Foreskin keratinocyte (primary cell): ENCODE measurements at places on chromosomes 3 and 15.

- DNase-seq: no peak
Measured at GRCh38 chr3:15121936-15122335, 23.0 kb upstream of the RBSN start.

- no peak for DNase-seq
Measured at GRCh38 chr3:130293247-130293646, 52.2 kb upstream of the COL6A5 start.

DNA sequence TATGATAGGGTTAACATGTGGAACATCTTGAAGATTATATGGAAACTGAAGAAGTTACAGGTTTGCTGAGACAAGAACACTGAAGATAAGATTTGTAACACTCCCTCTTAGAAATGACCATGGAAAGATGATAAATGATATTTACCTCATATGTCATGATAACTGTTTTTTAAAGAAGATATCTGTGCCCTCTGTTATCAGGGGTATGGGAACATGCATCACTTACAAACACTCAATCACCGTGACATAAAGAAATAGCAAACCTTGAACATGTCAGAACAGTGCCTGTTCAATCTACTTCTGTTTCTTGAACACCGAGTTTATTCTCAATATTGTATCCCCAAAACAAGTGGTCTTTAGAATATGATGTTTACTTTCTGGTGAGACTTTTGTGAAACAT is 149.4 kb downstream of the ROBO2 start:
- no peak for DNase-seq

GRCh38 chr3:45185461-45185860 is 39.3 kb upstream of the CDCP1 start:
- DNase-seq: no peak

DNA sequence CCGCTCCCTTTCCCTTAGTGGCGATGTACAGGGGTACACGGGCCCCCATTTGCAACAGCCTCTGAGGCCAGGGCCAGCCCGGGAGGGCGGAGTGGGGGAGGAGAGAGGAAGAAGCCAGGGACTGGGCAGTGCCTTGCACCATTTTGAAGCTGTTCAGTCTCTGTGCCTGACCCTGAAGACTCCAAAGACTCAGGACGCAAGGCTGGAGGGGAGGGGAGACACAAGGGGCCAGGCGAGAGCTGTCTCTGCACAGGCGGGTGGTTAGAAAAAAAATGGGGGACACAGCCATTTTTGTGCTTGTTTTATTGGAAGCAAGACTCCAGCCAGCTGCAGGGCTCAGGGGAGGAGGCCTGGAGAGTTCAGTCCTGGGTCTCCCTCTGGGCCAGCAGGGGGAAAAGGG is 1.6 kb downstream of the RPP25 start:
- DNase-seq: no peak

DNA sequence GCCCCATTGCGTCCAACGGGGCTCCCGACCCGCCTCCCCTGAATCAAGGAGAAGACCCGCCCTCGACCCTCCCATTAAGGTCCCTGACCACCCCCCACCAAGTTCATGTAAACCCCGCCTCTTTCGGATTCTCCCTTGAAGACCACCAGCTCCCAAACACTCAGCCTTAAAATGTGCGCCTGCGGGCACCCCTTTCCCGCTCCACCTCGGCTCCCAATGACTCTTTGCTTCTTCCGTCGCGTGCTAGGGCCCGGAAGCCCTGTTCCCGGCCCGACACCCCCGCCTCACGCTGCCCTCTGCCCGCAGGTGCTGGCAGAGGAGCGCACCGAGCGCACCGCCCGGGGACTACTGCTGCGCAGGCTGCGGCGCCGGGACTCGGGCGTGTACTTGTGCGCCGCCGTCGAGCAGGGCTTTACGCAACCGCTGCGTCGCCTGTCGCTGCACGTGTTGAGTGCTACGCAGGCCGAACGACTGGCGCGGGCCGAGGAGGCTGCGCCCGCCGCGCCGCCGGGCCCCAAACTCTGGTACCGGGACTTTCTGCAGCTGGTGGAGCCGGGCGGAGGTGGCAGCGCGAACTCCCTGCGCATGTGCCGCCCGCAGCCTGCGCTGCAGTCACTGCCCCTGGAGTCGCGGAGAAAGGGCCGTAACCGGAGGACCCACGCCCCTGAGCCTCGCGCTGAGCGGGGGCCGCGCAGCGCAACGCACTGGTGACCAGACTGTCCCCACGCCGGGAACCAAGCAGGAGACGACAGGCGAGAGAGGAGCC is 2.7 kb upstream of the LSMEM2 start:
- no peak for DNase-seq

DNA sequence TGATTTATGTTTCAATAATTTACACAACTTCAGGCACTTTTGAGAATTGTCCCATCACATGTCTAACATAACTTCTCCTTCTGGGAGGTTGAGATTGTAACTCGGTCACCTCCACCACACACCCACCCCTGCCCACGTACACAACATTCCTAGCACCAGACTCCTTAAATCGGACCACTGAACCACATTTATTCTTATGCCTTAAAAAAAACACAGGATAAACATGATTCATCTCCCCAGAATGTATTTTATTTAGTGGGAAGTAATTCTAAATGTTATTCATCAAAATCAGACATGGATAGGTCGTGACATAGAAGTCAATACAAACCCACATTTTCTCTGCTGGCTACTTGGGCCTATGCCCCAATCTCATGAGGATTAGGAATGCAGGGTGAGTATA is 3.0 kb downstream of the SNTN start:
- no peak for DNase-seq

DNA sequence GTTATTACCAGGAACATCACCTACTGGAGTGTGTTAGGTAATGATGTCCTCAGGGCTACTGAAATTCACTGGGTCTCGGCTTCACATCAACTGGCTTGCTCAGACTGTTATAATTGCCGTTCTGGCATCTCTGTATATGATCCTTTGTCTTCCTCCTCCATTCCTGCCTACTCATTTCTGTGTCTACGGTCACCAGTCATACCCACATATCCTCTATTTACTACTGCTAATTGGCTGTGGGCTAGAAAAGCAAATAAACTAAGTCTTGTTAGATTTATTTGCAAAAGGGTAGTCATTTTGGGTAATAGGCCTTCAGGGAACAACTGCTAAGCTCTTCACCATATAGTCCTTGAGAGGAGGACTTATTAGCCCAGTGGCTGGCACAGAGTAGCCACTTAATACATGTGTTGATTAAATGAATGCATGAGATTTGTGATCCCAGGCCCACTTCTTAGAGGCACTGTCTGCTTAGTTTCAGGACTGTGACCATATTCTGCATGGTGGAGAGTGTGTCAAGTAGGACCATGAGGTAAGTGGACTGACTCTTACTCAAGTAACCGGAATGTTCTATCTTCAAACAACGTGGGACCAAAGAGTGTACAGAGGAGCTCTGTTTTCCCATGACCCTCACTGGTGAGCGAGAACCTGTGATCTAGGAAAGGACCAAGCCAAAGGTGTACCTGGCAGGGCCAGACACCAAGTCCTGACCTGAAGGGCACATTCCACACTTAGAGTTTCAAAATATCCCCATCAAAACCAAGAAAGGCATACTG is 13.2 kb downstream of the ZDHHC3 start:
- no peak for DNase-seq

GRCh38 chr15:49331442-49331841 is 91.6 kb upstream of the FGF7 start:
- DNase-seq: no peak

GRCh38 chr3:100902572-100902971 is 90.6 kb downstream of the ABI3BP start:
- no peak for DNase-seq

- DNase-seq: no peak
Measured at GRCh38 chr3:18593231-18593630, 168.1 kb upstream of the SATB1 start.

GRCh38 chr3:151660885-151661284 is 72.8 kb upstream of the AADACL2 start:
- DNase-seq: no peak

DNA sequence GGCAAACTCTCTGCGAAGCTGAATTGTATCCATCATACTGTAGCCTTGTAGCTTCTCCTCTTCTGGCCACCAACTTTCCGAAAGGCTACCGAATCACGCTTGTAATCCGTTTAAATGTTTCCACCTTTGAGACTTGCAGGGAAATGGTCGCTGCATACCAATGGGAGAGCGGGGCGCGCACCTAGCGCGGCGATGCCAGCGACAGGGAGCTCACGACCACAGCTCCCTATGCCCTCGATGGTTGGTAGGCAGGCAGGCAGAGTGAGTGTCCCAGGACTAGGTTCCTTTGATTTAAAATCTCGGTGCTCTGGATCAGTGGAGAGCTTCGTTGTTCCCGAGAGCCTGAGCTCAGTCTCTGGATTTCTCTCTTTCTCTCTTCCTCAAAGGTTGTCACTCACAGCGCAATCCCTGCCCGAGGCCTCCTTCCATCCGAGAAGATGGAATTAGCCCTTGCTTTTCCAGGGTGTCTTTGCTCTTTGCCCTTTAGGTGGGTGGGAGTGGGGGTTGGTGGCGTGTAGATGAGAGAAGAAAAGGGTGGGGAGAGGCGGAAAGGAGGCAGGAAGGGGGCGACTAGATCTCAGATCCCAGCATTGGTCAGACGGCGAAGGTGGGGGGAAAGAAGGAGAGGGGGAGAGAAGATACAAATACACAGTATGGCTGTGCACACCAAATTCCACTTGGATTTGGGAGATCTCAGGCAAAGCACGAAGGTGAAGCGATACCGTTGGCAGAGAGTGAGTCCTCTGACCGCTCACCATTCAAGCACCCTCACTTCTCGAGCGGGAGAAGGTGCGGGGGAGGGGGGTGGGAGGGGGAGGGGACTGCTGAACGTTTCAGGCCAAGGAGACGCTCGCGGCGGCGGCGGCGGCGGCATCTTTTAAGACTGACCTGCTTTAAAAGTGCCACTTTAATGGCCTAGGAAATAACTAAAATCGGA is at the start of gene SLITRK3:
Gene SLITRK3, minus strand, starts transcription at position 745 of the 937 bp plus-strand sequence. CDS start 5,554 bp downstream, outside the sequence.
- DNase-seq: no peak

DNA sequence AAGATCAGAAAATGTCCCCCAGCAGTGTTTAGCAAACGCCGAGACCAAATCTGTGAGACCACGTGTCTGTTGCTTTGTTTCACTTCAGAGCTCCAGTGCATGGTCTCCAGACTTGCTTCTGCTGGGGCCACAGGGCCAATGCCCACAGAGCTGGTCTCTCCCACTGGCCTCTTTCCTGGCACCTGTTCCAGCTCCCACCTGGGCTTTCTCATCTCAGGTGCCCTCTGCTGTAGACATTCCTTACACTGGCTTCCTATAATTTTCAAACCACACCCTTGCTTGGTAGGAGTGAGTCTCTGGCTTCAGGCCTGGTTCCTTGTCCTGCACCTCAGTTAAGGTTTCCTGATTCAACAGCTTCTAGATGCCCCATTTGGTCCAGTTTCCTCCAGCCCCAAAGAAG is 243.1 kb downstream of the ADAMTS17 start:
- DNase-seq: no peak

DNA sequence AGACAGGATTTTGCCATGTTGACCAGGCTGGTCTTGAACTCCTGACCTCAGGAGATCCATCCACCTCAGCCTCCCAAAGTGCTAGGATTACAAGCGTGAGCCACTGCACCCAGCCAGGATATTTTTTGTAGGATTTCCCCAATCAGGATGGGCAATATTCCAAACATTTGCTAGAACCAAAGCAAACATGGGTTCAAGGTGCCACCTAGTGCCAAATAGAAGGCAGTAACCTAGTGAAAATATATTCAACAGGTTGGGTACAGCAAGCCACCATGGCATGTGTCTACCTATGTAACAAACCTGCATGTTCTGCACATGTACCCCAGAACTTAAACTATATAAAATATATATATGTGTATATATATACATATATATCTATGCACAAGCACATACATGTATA is 185.9 kb upstream of the CADM2 start:
- no peak for DNase-seq

- DNase-seq: no peak
Measured at GRCh38 chr3:128446821-128447220, 19.9 kb downstream of the DNAJB8 start.

DNA sequence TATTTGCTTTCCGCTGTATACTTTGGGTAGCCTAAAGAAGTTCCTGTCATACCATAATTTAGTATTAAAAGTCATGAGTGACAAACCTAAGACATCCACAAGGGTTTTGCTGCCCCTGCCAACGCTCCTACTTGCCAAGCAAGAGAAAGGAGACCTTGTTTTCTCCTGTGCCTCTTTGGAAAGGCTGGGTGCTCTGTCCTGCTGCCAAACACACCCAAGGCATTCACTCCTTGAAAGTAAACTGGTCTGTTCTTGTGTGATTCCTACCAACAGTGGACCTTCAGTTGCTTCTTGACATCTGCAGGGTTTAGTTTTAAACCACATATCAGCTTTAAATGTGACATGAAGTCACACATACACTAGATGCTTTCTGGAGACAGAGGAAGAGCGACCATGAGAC is 295.4 kb downstream of the SLC9A9 start:
- DNase-seq: no peak

DNA sequence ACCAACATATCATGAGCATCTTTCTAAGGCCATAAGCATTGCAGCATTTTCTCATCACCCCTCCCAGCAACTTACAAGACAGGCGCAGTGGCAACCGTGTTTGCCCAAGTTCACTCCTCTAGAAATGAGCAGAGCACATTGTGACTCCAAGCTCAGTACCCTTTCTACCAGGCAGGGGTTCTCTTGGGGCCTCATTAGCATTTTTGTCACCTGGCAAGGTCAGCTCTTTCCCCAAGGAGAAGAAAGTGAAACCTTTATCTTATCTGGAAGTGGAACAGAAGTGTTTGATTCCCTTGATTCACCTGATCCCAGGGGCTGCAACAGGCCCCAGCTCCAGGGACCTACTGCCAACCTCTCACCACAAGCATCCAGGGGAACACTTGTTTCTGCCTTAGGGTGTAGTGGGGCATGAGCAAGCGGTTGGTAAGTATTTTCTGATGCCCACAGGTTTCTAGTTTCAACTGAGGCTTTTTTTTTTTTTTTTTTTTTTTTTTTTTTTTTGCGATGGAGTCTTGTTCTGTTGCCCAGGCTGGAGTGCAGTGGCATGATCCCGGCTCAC is 44.0 kb upstream of the HERC1 start:
- no peak for DNase-seq

GRCh38 chr15:67082007-67082536 is 16.7 kb downstream of the SMAD3 start:
- DNase-seq: no peak

- DNase-seq: no peak
Measured at GRCh38 chr3:55963601-55964000, 476.5 kb upstream of the WNT5A start.

- DNase-seq: no peak
Measured at GRCh38 chr3:123635717-123636116, 50.9 kb upstream of the HACD2 start.

DNA sequence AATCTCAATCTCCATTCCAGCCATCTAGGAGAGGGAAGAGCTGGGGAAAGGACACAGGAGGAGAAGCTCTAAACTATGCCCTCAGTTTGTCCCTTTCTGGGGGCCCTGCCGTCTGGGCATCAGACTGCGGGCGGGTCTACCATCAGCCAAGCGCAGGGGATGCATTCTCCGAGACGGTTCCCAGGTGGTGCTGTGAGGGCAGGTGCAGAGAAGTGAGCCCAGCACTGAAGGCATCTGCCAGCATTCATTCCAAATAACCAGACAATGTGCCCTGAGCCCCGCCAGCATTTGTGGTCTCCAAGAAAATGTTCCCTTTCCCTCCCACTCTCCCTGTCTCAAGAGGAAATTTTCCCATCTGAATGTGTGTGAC is 265.7 kb downstream of the XXYLT1 start:
- no peak for DNase-seq
